ENCODE measurements at places on chromosomes 7 and 10.

DNA sequence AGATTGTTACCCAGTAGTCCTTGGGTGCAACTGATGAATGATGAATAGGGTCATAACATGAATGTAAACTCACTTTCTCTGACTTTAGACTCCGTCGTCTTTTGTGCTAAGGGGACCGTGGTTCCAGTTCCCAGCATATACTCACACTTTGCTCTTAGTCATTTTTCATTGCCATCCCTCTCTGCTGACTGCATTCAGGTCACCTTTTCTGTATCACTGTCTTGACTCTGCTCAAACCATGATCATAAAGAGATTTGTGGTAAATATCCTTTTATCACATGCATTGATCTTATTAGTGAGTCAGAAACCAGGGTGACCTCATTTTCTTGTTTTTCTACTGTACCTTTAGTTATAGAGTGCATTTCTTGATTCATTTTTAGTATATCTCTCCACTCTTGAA lies 141.1 kb upstream of the AGR3 start:
- peak; percentile 20 for DNase-seq

DNA sequence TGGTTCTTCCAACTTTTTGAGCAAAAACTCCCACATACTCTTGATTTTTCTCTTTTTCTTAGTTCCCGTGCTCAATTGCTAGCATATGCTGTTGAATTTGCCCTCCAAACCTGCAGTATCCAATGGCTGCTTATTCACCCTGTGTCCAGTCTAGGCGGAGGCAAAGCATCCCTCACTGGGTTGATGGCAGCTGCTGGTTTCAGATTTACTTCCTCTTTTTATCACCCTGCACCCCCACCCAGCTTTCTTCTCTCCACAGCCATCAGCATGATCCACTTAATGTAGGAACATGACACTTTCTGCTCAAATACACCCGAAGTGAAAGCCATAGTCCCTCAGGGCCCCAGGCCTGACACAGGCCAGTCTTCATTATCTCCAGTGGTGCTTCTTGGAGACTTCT lies 87.6 kb upstream of the ADARB2 start:
- no peak for DNase-seq

DNA sequence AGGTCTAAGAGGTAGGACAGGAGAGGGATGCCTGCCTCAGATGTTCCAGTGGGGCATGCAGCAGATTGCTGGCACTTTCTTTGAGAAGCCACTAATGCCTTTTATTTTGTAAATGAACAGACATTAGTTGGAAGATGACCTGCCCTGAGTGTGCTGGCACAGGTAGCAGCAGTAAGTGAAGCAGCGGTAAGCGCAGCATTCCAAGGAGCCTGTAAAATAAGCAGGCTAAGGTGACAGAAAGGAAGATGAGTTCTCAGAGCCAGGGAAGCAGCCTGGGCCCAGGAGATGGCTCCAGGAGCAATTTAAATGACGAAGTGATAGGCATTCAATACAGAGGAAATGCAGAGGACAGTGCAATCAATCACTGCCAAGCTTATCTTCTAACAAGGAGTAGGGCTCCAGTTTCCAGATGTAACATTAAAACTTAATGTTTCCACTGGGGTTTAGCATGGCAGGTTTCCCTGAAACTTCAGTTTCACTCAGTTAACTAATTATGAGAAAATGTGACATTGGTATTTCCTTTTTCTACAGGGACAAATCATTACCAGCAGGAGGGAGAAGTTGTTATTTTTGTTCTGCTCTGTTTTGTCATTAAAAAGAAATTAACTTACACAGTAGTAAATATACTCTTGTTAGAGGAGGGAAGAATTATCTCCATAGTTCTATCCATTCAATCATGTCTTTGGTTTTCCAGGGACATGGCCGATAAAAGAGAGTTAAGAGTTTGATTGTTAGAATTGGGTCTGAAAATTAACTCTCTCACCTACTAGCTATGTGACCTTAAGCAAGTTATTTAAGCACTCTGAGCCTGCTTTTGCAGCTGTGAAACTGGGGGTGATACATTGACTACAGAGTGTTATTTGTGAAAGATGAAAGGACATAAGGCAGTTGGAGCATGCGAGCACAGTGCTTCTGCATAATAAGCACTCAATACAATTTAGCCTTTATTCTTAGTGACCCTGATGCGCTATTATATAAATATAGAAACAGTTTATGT lies 96.6 kb upstream of the PTN start:
- DNase-seq = no peak

GRCh38 chr7:102138676-102139075 lies 148.0 kb upstream of the SH2B2 start:
- no peak for DNase-seq

GRCh38 chr7:54955696-54956420 lies 63.0 kb upstream of the EGFR start:
- no peak for DNase-seq

DNA sequence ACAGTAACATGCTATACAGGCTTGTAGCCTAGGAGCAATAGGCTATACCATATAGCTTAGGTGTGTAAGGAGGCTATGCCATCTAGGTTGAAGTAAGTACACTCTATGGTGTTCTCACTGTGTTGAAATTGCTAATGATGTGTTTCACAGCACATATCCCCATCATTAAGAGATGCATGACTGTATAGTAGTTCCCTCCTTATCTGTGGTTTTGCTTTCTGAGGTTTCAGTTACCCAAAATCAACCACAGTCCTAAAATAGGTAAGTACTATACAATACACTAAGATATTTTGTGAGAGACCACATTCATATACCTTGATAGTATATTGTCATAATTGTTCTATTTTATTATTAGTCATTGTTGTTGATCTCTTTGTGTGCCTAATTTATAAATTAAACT lies 12.7 kb downstream of the FZD1 start:
- DNase-seq = no peak

DNA sequence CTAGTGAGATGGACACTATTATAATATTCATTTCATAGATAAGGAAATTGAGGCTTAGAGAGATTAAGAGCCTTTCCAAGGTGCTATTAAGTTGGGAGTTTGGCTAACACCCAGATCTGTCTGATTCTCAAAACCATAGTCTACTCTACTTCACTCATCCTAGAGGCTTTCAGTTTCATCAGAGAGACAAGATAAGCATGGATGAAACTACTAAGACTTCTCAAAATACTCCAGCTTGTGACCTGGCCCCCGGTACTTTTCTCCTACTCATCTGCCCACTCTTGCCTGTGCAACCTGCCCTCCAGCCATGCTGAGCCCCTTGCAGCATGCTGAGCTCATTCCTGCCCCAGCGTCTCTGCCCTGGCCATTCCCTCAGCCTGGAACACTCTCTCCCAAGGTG lies 12.2 kb upstream of the SLC35B4 start:
- no peak for DNase-seq

DNA sequence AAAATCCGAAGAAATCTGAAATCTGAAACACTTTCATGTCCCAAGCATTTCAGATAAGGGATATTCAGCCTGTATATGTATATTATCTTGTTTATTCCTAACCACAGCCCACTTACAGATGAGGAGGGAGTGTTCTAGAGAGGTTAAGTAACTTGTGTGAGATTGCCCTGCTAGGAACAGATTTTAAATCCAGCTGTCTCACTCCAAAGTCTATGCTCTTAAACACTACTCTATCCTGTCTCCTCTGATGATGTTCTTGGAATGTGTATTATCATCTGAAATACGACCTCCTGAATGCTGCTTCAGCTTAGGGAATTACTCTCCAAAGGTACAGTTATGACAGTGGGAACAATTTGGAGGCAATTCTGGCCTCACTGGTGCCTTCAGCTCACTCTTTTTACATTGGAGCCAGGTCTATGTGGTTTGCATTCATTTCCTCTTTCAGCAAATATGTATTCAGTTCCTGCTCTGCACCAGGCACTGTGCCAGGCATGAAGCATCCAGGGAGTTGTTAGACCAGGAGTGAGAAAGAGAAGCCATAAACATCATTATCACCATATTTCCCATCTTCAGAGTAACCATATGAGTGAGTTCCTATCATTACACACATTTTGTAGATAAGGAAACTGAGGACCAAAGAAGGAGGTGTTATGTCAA lies 70.2 kb downstream of the NOC3L start:
- no peak for DNase-seq

- DNase-seq = no peak
Measured at GRCh38 chr10:63383141-63383540, 82.6 kb downstream of the JMJD1C start.

DNA sequence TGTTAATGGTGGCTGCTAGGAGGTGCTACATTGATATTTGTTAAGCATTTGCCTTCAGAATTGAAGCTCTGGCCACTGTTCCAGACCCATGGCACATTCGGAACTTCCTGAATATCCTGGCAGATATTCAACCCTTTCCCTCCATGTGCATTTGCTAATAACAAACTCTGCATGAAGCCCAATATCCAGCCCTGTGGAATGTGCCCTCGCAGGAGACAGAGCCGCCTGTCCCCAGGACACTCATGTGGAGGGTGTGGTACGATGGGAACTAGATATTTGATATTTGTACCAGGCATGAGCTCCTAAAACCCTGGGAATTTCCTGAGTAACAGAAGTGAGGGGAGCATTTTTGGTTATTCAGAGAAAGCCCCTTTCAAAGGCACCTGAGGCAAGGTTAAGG lies 21.6 kb upstream of the ARHGAP22 start:
- no peak for DNase-seq
